Muscle of arm (tissue), 14 donors: ENCODE measurements at places on chromosomes 3 and 15. TPM values are rescaled to one million over a fixed set of nuclear protein-coding genes. Genes with fewer than 3 reads are reported as not detected.

PAK6 gene
- not detected for polyA plus RNA-seq

DNA sequence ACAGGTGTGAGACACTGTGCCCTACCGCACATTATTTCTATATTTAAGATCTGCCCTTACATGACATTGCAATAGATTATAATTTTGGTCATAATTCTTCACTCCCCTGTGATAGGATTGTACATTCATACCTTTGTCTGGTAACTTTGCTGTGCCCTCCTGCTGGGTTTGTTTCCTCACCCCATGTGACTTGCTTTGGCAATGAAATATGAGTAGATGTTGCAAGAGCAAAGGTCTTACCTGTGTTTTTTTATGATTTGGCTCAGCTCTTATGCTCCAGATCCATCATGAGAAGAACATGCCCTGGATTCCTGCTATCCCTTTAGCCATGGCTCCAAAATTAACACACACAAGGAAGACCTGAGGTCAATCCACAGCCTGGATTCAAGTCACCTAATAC lies 137.7 kb upstream of the EOMES start:
- DNase-seq: no peak

- DNase-seq: no peak
Measured at GRCh38 chr3:156978481-156978961, 152.4 kb downstream of the LEKR1 start.

GRCh38 chr3:160474416-160474838 lies 24.8 kb upstream of the TRIM59 start:
- DNase-seq: no peak

GRCh38 chr3:46542344-46542743 lies 23.8 kb downstream of the LRRC2 start:
- DNase-seq: no peak
